ENCODE measurements at places on chromosomes 1 and 21.

GRCh38 chr1:205057808-205058575 lies 15.0 kb downstream of the CNTN2 start:
- no peak for DNase-seq

DNA sequence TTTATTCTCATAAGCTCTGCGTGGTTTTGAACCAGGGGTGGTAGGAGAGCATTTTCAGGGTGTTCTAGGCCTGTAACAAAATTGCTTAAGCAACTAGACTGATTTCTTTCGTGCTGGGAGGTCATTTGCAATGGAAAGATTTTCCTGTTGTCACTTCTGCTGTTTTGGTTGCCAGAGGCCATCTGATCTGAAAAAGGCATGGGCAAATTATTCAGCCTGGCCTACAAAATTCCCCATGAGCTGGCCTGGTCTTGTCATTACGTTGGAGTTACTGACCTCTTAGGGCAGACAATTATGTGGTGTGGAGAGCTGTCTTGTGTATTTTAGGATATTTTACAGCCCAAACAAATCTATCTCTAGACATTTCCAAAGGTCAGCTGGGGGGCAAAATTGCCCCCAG lies 444.4 kb upstream of the DAB1 start:
- no peak for DNase-seq

GRCh38 chr1:19582318-19582717 lies 61.8 kb upstream of the NBL1 start:
- peak; percentile 66 for DNase-seq

DNA sequence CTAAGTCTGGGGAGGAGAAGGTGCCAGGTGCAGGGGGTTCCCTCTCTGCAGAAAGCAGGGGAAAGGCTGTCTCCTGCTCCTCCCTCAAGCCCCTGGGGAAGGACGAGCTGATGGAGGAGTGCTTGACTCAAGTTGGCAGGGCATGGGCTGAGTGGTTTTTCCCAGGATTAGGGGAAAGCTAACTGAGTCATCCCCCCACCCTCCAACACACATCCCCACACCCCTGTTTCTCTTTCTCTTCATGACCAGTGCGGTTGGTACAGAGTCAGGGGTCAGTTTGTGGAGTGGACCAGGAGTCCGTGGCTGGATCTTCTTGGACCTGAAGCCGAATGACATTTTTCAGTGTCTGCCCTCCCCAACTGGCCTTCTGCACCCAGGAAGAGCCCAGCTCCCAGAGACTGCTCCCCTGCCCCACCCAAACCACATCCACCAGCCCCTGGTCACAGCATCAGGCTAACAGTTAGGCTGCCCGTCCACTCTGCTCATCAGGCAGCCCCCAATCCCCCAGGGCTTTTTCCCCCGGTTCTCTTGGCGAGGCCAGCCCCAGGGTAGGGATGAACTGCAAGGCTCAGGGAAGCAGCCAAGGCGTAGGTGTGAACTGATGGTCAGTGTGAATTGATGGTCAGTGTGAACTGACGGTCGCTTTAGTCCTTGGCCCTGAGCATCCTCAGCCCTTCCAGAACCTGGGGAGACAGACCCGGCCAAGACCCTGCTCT lies 81.0 kb downstream of the PAX7 start:
- no peak for DNase-seq

GRCh38 chr1:208387908-208388811 lies 144.0 kb upstream of the PLXNA2 start:
- no peak for DNase-seq

DNA sequence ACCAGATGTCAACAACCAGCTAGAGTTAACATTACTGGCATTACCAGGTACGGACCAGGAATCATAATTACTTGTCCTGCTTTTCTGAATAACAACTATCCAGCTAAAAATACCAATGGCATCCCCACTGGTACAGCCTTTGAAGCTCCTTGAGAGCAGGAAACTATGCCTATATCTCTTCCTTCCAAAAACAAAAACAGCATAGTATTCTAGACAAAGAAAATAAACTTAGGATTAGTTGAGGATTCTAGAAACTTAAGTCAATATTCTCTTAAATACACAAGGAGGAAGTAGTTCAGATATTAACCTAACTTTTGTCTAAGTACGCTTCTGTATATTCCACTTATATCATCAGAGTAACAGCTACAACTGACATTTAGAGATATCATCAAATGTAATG lies 3.0 kb downstream of the FUBP1 start:
- no peak for DNase-seq

- DNase-seq, result no peak
These were observed 2.9 kb upstream of the EFNA1 start for GRCh38 chr1:155124503-155125463.

- DNase-seq, result no peak
These were observed 1.7 kb downstream of the LIN28A start for GRCh38 chr1:26412180-26412840.

DNA sequence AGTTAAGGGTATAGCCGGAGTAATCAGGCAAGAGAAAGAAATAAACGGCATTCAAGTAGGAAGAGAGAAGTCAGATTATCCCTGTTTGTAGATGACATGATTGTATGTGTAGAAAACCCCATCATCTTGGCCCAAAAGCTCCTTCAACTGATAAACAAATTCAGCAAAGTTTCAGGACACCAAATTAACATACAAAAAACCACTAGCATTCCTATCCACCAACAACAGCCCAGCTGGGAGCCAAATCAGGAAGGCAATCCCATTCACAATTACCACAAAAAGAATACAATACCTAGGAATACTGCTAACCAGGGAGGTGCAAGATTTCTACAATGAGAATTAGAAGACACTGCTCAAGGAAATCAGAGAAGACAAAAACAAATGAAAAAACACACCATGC lies 45.3 kb downstream of the MAST2 start:
- DNase-seq, result no peak

DNA sequence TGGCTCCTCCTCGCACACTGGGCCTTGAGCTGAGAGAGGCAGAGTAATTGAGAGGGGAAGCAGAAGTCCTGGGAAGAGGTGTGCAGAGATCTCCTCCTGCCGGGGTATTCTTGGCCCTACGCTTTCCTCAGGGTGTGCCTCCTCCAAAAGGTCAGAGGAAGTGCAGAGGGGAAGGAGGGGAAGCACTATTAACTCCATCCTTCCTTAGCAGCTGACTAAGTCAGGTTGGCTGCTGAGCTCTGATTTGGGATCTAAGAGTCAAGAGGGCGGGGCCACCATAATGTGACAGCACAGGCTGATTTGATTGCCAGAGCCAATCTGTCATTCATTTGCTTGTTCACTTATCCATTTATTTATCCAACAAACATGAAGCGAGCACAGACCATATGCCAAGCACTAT lies 12.3 kb downstream of the ATP2B4 start:
- no peak for DNase-seq

DNA sequence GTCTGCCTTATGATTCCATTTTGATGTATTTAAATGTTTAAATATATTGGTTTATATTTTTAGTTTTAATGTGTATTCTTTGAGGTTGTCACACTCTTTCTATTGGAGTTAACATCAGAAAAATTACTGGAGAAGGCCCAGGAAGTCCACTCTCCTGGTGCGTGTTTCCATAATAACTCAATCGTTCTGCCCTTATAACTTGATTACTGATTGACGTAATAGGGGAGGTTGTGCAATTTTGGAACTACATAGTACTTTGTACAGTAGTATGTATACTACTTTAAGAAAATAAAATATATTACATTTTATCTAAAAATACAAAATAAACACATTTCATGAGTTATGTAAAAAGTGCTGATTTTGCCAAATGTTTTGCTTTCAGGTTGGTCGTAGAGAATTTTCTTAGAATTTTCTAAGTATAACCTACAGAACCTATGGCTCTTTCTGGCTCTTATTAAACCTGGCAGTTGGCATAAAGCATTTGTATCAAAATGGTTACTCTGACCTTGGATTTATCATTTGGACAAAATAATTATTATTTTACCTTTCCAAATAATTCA lies 5.7 kb downstream of the PLA2G4A start:
- no peak for DNase-seq

- no peak for DNase-seq
These were observed 17.2 kb upstream of the PRKAB2 start for GRCh38 chr1:147189514-147189913.

- DNase-seq, result no peak
These were observed 649.1 kb upstream of the PLXNA2 start for GRCh38 chr1:208893251-208893650.

DNA sequence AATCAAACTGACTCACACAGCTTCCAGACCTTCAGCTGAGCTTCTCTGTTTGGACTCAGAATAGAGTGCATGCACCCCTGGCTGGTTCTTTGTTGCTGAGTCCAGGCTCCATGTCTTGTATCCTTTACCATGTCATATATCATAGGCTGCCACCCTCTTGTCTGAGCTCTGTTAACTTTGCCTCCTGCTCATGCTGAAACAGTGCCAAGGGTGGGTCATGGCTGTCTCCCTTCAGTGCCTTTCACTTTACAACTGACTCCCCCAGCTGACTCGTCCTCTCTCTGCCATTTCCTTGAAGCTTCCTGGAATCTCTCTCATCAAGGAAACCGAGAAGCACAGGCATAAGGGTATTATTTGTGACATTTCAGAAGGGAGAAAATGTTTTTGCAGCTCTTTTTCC lies 885.3 kb downstream of the TTLL7 start:
- DNase-seq, result no peak

- no peak for DNase-seq
These were observed 344.9 kb downstream of the ZNF326 start for GRCh38 chr1:90339811-90340210.

GRCh38 chr1:170145770-170146676 lies at the start of gene NTMT2:
Gene NTMT2 (plus strand): TSS chr1:170145959. CDS start chr1:170146108, 149 bp downstream.
- DNase-seq, result no peak

DNA sequence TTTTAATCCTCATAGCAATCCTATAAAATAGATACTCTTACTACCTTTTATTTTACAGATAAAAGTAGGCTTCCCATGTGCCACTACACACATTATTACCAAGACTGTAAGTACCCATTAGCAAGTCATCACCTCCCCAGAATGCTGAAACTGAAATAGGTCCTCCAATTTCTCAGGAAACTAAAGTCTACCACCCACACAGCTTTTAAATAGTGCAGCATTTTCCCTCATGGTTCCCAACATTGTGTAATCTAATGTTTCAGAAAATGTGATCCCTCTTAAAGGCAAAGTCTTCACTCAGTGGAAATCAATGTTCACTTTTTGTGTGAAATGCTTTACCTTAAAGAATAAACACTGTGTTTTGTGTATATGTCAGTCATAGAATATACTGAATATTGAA lies 356.5 kb downstream of the GPATCH2 start:
- no peak for DNase-seq

DNA sequence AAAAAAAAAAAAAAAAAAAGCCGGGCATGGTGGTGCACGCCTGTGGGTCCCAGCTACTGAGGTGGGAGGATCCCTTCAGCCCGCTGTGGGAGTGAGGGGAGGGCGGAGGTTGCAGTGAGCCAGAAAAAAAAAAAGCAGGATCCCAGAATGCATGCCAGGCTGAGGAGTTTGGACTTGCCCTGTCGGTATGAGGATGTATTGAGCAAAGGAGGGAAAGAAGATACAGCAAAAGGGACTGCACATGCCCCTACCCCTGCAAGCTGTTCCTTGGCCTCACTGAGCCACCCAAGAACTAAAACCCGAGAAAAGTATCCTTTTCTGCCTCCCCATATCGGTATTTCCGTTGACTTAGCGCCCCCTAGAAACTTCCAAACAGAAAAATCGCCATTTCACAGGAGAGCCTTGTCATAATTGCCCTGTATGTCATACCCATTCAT lies 1.3 kb upstream of the GPATCH4 start:
- DNase-seq, result no peak

- DNase-seq, result no peak
These were observed 2.8 kb downstream of the MASP2 start for GRCh38 chr1:11044086-11044848.

DNA sequence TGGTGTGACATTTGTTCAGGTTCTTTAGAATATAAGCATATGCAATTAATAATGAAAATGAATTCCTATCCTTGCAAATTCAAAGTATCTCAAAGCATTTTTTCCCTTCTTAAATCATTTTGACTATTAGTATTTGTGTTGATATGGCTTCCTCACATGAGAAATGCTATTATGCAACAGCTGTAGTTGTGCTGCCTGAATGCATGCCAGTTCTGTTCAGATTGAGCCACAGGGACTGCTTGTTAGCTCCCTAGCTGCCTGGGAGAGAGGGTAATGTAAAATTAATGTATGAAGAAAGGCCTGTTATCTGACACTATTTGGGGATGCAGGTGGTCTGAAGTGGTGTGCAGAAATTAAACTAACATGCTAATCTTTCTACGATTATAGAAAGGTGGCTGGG lies 45.5 kb downstream of the CACHD1 start:
- no peak for DNase-seq

DNA sequence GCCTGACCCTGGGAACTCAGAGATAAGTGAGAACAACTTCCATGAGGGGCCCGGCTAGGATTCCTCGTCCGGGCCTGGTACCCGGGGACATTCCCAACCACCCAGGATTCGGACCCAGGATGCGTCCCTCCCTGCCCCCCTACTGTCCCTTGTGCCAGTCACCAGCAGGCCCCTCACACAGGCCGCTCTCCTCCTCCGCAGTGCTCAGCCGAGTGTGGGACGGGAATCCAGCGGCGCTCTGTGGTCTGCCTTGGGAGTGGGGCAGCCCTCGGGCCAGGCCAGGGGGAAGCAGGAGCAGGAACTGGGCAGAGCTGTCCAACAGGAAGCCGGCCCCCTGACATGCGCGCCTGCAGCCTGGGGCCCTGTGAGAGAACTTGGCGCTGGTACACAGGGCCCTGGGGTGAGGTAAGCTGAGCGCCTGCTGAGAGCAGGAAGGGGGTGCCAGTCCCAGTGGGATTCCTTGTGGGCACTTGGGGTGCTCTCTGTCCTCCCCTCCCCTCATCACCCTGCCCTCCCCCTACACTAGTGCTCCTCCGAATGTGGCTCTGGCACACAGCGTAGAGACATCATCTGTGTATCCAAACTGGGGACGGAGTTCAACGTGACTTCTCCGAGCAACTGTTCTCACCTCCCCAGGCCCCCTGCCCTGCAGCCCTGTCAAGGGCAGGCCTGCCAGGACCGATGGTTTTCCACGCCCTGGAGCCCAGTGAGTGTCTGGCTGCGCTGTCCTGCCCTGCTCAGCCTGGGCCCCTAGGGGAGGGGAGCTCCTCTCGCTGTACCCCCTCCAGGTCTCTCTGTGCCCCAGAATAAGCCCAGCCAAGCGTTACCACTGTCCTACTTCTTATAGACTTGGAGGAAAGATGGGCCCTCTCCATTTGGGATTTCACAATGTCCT lies 9.8 kb downstream of the ADAMTSL4 start:
- DNase-seq, result no peak

DNA sequence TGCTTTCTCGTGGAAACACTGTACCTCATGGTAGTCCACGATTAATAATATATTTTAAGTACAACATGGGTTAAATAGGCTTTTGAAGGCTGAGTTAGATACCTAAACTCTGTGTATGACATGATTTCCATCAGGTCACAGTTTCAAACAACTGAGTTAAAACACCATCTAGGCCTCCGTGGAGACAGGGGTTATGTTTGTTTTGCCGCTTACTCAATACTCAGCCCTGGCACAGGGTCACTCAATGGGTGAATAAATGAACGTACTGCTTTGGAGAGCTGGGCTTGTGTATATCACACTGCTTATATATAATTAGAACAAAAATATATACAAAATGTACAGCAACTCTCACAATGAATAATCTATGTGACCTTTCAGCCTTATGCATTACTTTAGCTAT lies 72.5 kb downstream of the PLPPR5 start:
- DNase-seq, result no peak

Data from stimulated activated CD4-positive, alpha-beta T cell treated with anti-CD3 and anti-CD28 coated beads, Interleukin-2, amount 100 ng/mL, for 4 hours (primary cell).